ENCODE measurements at places on chromosomes 16 and 17.

- no peak for DNase-seq
Measured at GRCh38 chr16:86697715-86698114, 119.4 kb downstream of the FOXL1 start.

DNA sequence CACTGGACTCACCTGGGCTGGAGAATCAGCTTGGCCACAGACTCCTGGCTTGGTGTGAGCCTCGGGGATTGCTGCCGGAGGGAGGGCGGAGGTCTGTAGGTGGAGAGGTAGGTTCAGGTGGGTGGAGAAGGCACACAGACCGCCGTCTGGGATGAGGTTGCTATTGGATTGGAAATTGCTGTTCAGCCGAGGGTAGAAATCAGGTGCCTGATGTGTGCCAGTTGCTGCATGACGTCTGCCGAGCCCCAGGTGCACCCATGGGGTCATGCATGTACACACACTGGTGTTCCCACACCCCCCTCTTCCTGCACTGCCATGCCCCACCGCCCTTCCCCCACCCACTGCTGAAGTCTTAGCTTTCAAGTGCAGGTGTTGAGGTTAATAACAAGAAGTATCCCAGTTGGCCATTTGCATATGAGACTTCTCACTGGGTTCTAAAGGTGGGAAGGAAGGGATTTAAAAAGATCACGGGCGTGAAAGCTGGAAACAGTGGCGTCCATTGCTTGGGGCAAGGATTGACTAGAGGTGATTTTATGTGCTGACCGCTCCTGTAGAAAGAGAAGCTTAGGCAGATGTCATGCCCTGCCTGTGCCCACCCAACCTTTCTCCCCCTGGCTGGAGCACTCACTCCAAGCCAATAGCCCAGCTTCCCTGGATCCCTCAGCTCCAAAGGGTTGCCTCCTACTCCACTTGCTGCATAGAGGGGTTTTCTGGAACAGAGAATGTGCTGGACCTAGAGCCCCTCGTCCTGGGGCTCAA lies 193.6 kb downstream of the CCDC182 start:
- no peak for DNase-seq

DNA sequence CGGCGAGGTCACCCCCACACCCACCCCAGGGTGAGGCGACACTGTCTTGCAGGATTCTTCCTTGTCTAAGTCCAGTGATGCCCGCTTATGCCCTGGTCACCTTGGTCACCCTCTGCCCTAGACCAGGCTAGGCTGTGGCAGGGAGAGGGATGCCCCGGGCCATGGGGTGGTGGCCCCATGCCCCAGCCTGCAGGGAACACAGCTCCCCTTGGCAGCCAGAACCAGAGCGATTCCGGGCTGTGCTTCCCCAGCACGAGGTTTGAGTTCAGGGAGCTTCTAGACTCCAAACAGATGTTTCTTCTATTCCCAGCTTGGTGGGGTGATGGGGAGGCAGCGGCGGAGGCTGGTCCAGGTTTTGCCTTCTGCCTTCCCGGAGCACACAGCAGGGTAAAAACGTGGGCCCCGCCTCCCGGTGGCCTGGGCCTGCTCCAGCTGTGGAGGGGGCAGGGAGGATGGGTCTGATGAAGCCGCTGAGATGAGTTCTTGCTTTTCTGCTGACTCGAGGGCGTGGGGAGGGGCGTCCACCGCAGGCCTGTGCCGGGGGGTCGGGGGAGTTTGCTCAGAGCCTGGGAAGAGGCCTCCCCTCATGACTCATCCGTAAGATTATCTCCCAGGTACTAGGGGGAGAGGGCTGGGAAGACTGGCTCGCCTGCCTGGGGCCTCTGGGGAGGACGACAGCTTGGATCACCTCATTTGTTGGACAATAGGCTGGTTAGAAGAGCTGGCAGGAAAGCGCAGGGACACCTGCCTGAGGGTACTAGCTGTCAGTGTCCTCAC lies 15.4 kb downstream of the SMTNL2 start:
- DNase-seq = no peak

DNA sequence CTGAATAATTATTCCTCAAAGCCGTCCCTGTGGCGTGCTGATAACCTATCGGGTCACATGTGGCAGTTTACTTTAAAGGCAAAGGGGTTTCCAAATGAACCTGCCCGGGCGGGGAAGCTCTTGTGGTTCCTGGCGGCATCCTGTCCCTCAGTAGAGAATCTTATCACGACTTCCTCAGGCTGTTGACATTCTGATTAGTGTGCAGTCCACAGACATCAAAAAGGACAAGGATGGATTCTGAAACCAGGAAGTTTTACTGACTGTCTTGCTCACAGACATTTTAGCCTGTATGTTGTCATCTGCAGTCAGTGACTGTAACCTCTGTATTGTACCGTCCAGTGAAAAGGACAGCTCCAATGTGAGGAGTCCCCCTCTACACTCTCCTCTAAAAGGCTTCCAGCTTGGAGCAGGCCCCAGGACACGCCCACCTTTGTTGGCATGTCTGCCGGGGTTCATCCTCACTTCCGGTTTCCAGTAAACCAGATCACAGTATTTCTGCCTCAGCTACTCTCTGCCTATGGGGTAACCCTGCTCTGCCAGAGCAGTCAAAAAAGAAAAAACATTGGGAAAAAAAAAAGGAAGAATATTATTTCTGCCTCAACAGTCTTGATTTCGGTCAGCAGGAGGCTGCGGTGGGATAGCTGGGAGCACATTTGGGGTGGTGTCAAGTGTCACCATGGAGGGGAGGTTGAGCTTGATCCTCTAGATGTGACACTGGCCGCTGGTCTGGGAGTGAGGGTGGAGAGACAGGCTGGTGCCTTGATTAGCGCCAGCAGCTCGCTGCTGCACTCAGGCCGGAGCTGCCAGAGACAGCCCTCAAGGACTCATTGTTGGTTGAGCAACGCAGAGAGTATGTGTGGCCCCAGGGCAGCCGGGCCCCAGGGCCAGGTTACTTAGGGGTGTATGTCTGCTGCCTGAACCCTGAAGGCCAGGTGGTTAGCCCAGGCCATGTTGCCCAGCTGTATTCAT lies 89.0 kb upstream of the DNAH17 start:
- DNase-seq = no peak

DNA sequence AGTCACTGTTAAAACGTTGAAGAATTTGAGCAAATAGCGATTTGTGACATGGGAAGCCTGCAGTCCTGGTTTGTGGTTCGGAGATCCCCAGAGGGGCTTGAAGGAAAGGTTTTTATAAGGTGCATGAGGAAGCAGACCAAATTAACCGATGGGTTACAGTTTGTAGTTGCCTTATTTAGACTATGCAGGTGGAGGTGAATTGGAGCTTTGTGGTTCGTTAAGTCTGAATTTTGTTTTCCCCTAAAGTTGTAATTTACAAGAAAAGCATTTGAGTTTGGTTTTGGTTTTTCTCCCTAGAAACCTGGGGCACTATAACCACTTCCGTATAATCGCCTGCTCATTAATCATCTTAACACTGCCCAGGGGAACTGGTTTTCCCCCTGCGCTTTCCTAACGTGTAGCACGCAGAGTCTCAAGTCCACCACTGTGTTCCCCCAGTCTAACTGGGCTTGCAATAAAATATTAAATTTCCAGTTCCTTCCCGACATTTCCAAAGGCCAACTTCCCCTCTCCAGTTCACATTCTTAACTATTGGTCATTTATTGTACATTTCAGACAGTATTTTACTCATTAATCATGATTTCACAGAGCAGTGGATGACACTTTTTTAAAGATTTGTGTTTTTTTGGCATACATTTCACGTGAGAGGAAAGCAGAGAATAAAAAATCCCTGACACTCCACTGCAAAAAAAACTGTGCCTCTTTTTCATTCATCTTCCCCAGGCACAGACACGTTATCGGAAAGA lies 932 bp downstream of the ZNF267 start:
- no peak for DNase-seq

- DNase-seq = peak; percentile 69
Measured at GRCh38 chr16:31073142-31073969, 684 bp downstream of the ZNF668 start.

DNA sequence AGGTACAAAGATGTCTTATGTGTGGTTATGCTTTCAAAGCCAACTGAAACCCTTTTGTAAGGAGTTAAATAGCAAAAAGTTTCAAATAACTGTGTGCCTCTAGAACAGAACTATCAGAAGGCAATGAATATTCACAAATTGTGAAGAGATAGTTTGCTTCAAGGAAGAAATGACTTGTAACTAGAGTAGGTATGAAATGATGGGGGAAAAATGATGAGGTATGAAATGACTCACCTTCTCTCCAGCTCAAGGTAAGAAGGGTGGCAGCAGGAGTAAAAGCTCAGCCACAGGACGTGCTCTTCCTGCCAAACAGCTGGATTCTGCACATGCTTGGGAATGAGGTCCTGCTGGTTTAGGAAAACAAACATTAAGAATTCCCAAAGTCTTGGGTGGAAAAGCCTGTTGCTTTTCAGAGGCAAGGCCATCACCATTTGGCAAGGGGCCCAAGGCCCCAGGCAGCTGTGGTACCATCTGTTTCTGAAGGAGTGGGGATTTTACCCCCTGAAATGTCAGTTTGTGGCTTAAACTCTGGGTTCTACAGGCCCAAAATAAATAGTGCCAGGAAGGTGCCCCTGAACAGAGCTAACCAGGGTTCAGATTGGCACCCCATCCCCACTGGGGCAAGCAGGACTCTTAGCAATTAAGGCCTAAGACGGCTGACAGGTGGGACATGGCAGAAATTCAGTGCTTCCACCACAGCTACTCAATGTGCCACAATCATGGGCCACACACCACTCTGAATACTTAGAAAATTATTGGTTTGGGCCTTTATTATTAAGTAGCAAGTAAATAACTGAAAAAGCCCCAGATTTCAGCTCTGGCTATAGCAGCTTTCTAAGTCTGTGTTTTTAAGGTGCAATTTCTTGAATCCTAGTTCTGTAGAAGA lies 13.3 kb downstream of the HERPUD1 start:
- no peak for DNase-seq

DNA sequence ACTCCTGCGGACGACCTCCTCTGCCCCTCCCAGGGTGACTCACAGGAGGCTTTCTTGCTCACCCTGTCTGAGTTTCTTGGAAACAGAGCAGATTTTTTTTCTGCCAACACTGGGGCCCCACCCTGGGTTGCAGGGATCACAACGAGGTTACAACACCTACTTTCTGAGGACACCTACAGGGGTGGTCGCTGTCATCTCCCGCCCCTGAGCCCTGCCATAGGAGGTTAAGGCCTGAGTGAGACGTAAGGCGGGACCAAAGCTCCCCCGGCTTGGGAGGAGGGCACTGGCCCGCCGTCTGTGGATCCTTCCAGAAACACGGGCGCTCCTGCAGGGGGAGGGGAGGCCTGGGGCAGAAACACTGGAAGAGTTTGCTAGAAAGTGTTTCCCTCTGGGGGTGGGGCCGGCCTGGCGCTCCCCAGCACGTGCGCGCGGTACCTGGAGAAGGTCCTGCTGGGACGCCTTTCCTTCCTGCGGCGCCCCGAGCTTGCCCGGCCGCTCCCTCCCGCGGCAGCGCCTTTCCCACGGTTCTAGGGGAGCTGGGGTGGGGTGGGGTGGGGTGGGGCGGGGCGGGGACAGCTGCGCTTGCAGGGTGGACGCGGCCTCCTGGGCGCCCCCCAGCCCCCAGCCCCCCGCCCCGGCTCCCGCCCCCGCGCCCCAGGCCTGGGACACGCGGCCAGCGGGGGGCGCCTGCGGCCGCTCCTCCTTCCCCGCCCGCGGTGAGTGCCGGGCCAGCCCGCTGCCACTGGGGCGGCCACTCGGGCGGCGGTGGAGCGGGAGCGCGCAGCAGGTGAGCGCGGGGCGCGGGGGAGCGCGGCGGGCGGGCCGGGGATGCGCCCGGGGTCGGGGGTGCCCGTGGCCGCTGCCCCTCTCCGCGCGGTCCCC lies 20.7 kb upstream of the ADCY7 start:
- peak; percentile 40 for DNase-seq

- no peak for DNase-seq
Measured at GRCh38 chr17:58911741-58912343, 156.2 kb downstream of the PPM1E start.

- no peak for DNase-seq
Measured at GRCh38 chr16:50298591-50299507, 32.5 kb downstream of the ADCY7 start.

DNA sequence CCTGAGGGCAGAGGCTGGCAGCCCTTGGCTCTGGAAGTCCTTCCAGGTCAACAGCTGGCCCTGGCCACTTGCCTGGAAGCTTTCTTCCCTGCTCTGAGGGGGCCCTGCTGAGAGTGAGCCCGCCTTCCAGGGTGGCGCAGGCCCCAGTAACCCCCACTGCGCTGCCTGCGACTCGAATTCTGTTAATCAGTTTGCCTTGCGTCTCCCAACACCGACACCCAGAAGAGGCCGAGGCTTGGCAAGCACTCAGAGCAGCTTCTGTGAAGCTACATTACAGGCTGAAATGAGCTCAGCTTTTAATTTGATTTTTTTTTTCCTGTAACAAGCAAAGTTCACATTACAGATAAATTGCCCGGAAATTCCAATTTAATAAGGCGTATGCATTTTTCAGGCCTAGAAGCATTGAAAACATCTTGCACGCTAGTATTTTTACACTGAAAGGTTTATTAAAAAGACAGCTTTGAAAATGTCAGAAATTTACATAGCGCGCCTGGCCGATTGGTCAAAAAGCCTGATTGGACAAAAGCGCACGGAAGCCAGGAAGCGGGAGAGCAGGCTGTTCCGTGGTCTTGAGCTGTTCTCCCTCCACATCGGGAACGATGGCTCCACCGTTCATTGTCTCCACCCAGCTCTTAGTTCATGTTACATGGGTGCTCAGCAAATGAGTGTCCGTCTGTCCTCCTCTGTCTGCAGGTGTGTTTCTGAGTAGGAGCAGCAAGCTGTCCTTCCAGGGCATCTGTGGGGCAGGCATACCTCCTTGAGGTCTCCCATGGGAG lies 65.5 kb upstream of the HSBP1 start:
- DNase-seq = no peak

- DNase-seq = no peak
Measured at GRCh38 chr17:48597778-48598631, 4.4 kb upstream of the HOXB5 start.

DNA sequence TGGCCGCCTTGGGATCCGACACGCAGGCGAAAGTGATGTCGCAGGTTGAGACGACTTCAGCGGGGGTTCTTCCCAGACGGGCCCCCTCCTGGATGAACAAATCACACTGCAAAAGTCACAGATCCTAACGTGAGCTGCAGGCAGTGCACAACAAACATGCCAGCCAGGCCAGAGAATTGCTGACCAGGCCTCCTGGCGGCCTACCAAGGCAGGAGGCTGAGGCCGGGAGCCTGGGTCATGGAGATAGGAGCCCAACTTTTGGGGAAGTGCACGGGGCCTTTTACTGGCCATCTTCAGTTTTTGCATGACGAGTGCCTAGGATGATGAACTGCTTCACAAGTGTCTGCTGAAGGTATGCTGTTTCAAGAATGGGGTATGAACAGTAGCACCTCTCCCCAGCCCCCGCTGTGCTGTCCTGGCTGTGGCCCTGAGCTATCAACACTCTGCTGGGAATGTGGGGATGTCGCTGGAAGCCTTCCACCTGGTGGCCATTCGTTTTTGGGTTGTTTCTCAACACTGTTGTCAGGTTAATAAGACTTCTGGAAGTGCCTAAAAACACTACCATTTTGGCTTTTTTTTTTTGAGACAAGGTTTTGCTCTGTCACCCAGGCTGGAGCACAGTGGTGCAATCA lies 12.2 kb upstream of the ROGDI start:
- DNase-seq = no peak

GRCh38 chr17:67779098-67779672 lies 46.1 kb upstream of the BPTF start:
- DNase-seq = peak; percentile 3

All from stimulated activated CD4-positive, alpha-beta T cell treated with anti-CD3 and anti-CD28 coated beads, Interleukin-15, amount 100 ng/mL, for 1 hour (primary cell).